ENCODE measurements at places on chromosomes 3 and 15. TPM values are rescaled to one million over a fixed set of nuclear protein-coding genes. Genes with fewer than 3 reads are reported as not detected.
A peak's percentile ranks its signal among the peaks of the same experiment; 100 is the strongest.

CAPN3 gene
- 45.4 TPM for total RNA-seq

NANOGP8 gene
- total RNA-seq, result not detected

GRCh38 chr15:40906091-40906990 lies 12.1 kb downstream of the VPS18 start:
- peak overlapping the region; percentile 47 for H3K4me3 ChIP-seq
- H3K27ac ChIP-seq, result peak overlapping the region; percentile 80
- DNase-seq, result peak; percentile 95
- H3K36me3 ChIP-seq, result peaks cover 23% of the 10 kb centered on the region
- no peaks in the 10 kb centered on the region for H3K27me3 ChIP-seq

DNA sequence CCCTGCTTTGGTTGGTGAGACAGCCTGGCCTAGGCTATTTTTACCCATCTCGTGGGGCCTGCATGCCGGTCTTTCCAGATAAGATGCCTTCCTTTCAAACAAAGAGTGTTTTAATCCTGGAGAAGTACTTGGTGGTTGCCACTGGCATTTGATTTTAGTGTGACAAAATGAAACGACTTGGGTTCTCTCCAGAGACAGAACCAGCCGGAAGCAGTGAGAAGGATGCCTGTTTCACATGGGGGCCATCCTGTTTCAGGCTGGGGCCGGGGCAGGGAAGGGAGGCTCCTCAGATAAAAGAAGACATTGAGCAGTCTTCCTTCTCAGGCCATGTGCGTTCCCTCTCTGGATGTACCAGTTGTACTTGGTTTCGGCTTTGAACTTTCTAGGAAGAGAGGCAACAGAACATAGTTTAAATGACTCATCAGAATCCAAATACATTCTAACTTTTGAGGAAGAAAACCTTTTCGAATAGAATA lies 74.9 kb downstream of the TOP2B start:
- H3K4me1 ChIP-seq, result peaks cover 15% of the 10 kb centered on the region
- H3K27me3 ChIP-seq, result no peaks in the 10 kb centered on the region
- H3K4me3 ChIP-seq, result no peak overlapping the region
- no peak for DNase-seq
- no peaks in the 10 kb centered on the region for H3K36me3 ChIP-seq

- no peak overlapping the region for H3K4me3 ChIP-seq
- peak overlapping the region; percentile 7 for H3K27ac ChIP-seq
- no peaks in the 10 kb centered on the region for H3K27me3 ChIP-seq
- H3K36me3 ChIP-seq, result no peaks in the 10 kb centered on the region
- no peak for DNase-seq
- peaks cover 8% of the 10 kb centered on the region for H3K4me1 ChIP-seq
Observed at GRCh38 chr3:149934524-149934923, 36.2 kb downstream of the PFN2 start.

GRCh38 chr3:158103081-158103886 lies 2.9 kb downstream of the SHOX2 start:
- H3K4me3 ChIP-seq, result no peak overlapping the region
- H3K36me3 ChIP-seq, result no peaks in the 10 kb centered on the region
- peaks cover 28% of the 10 kb centered on the region for H3K4me1 ChIP-seq
- peaks cover 98% of the 10 kb centered on the region for H3K27me3 ChIP-seq

DNA sequence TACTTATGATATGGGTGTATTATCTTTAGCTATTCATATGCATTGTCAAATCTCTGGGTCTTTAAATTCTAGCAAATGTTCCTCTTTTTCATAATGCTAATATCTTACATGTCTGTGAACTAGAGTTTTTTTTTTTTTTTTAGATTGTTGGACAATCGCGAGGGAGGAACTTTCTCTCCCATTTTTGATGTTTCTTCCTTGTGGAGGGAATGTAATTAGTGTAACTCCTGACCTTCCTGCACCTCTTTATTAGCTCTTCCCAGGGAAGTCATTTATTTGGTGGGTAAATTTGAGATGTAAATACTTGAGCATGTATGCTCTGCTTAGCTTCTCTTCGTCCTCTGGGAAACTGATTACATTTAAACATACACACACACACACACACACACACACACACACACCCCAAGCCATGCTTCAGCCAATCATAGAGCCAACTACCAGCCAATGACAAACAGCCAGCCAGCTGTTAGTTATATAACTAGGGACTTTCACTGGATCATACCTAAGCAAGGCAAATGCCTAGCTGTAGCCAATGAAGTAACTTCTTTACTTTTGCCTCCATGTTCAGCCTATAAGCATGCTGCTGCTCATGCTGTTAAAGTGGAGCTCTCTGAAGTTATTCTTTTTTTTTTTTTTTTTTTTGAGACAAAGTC lies 8.3 kb upstream of the USP8 start:
- no peaks in the 10 kb centered on the region for H3K27me3 ChIP-seq
- H3K36me3 ChIP-seq, result no peaks in the 10 kb centered on the region
- H3K27ac ChIP-seq, result no peak overlapping the region
- DNase-seq, result no peak
- H3K4me1 ChIP-seq, result no peaks in the 10 kb centered on the region
- H3K4me3 ChIP-seq, result no peak overlapping the region

DNA sequence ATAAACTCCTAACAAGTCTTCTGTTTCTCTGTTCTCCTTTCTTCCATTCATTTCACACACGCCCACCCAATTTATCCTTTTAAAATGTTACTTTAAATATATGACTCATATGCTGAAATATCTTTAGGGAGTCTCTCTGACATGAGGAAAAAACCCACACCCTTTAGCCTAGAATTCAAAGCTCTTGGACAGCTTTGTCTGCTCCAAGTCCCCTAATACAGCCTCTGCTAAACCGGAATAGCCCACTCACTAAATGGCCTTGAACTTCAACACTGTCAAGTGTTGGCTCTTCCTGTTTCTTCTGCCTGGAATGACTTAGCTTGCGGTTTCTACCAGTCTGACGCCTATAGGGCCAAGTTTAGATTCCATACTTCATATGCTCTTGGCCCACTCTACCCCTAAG lies 3.3 kb upstream of the CD96 start:
- peaks cover 6% of the 10 kb centered on the region for H3K4me1 ChIP-seq
- no peak overlapping the region for H3K27ac ChIP-seq
- no peak overlapping the region for H3K4me3 ChIP-seq
- DNase-seq, result no peak
- H3K36me3 ChIP-seq, result no peaks in the 10 kb centered on the region

DNA sequence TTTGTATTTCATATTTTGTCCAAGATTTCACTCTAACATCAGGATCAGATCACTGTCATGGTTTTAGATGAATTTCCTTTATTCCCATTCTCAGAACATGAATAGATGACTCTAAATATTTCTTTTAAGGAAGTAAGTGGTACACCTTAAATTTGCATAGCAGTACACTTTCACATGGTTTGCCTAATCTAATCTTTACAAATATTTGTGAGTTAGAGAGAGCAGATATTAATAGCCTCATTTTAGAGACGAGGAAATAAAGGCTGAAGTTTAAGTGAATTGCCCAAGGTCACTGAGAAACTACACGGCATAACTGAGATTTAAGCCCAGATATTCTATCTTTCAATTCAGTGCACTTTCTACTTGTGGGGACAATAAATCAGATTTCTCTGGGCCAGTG lies 14.2 kb downstream of the TERC start:
- no peaks in the 10 kb centered on the region for H3K36me3 ChIP-seq
- H3K27me3 ChIP-seq, result peaks cover 8% of the 10 kb centered on the region
- H3K27ac ChIP-seq, result no peak overlapping the region
- no peaks in the 10 kb centered on the region for H3K4me1 ChIP-seq
- no peak for DNase-seq

DNA sequence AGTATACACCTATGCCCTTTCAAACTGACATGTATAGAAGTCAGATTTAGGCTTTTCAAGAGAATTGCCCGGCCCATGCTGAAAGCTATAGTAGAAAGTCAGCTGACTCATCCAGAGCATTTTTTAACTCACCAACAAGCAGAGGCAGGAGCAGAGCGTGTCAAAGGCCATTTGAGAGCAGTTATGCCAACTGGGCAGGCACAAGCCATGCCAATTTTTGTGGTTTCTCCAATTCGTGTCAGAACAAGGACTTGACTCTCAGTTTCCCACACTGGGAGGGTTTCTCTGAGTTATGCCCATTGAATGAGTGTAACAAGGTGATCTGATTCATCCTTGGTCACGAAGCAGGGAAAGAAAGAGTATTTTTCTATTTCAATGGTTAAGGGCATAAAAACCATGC lies 403.3 kb upstream of the THBS1 start:
- no peak for DNase-seq
- H3K4me3 ChIP-seq, result no peak overlapping the region
- H3K27me3 ChIP-seq, result no peaks in the 10 kb centered on the region

GRCh38 chr3:197155046-197155445 lies 125.4 kb upstream of the MELTF start:
- no peaks in the 10 kb centered on the region for H3K27me3 ChIP-seq
- no peak for DNase-seq
- no peak overlapping the region for H3K4me3 ChIP-seq

- no peak for DNase-seq
- H3K4me3 ChIP-seq, result no peak overlapping the region
- H3K27ac ChIP-seq, result no peak overlapping the region
- H3K36me3 ChIP-seq, result no peaks in the 10 kb centered on the region
- H3K27me3 ChIP-seq, result no peaks in the 10 kb centered on the region
- no peaks in the 10 kb centered on the region for H3K4me1 ChIP-seq
Observed at GRCh38 chr3:186514296-186515002, 29.7 kb downstream of the CRYGS start.

GRCh38 chr3:193270451-193270850 lies 29.4 kb downstream of the PLAAT1 start:
- DNase-seq, result no peak
- no peaks in the 10 kb centered on the region for H3K36me3 ChIP-seq
- no peaks in the 10 kb centered on the region for H3K27me3 ChIP-seq
- H3K4me1 ChIP-seq, result no peaks in the 10 kb centered on the region

DNA sequence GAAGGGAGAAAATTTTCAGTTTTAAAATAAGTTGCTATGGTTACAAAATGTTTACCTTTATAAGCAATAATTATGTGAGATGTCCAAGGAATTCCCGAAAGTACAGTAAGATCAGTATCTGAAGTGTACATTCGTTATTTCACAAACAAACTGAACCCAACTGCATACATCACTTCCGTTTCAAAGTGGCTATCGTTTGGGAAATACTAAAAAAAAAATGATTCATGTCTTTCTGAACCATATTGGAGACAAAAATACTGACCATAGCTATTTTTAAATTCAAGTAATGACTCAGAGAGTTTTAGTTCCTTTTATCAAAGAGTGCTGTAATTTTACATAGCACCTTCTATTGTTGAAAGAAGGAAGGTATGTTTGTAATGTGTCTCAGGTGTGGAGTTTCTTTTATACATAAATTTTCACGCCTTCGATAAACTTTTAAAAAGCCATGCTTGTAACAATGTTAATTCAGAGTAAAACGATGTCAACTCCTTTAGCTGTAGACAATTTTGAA lies 8.0 kb upstream of the ANKRD28 start:
- H3K27me3 ChIP-seq, result no peaks in the 10 kb centered on the region
- peak overlapping the region; percentile 65 for H3K27ac ChIP-seq
- no peaks in the 10 kb centered on the region for H3K36me3 ChIP-seq
- no peak for DNase-seq
- no peak overlapping the region for H3K4me3 ChIP-seq
- peaks cover 25% of the 10 kb centered on the region for H3K4me1 ChIP-seq

- H3K27ac ChIP-seq, result no peak overlapping the region
- no peak overlapping the region for H3K4me3 ChIP-seq
- H3K27me3 ChIP-seq, result no peaks in the 10 kb centered on the region
- DNase-seq, result no peak
- H3K36me3 ChIP-seq, result no peaks in the 10 kb centered on the region
- no peaks in the 10 kb centered on the region for H3K4me1 ChIP-seq
Observed at GRCh38 chr3:95474338-95474737, 1340.1 kb upstream of the EPHA6 start.

GRCh38 chr3:61532739-61533500 lies 28.5 kb upstream of the PTPRG start:
- no peak for DNase-seq
- H3K36me3 ChIP-seq, result no peaks in the 10 kb centered on the region
- H3K4me3 ChIP-seq, result no peak overlapping the region
- H3K27ac ChIP-seq, result no peak overlapping the region
- H3K27me3 ChIP-seq, result no peaks in the 10 kb centered on the region
- no peaks in the 10 kb centered on the region for H3K4me1 ChIP-seq

Data from upper lobe of right lung (tissue), 1 donor.